ENCODE measurements at places on chromosomes 12 and 14. TPM values are rescaled to one million over a fixed set of nuclear protein-coding genes. Genes with fewer than 3 reads are reported as not detected.

- no peak for DNase-seq
- H3K27ac ChIP-seq = no peak overlapping the region
- no peaks in the 10 kb centered on the region for H3K27me3 ChIP-seq
- H3K4me1 ChIP-seq = no peaks in the 10 kb centered on the region
- no peak overlapping the region for H3K4me3 ChIP-seq
- peaks cover 16% of the 10 kb centered on the region for H3K36me3 ChIP-seq
These were observed 55.4 kb downstream of the FBRSL1 start for GRCh38 chr12:132545164-132545953.

DNA sequence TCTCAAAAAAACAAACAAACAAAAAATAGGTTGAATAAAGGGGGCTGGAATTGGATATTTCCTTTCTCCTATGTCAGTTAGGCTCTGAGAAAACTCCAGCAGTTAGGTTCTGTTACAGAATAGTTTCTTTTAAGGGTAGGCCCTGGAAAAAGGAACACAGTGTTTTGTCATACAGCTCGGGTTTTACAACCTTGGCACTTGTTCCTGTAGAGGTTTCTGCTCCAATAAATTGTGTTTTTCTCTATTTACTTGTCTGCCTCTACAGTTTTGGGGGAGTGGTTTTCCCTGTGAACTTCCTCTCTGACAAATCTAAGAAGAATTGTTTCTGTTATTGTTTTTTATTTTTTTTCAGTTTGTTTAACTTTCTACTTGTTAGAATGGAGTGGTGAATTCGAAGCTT lies 167.6 kb downstream of the ACSS3 start:
- H3K4me1 ChIP-seq = no peaks in the 10 kb centered on the region
- no peak overlapping the region for H3K4me3 ChIP-seq
- DNase-seq = no peak

GRCh38 chr12:132176385-132176919 lies 32.2 kb downstream of the NOC4L start:
- H3K4me3 ChIP-seq = no peak overlapping the region
- H3K4me1 ChIP-seq = no peaks in the 10 kb centered on the region
- no peaks in the 10 kb centered on the region for H3K27me3 ChIP-seq

GRCh38 chr12:39502726-39503125 lies 59.8 kb upstream of the KIF21A start:
- no peak overlapping the region for H3K27ac ChIP-seq
- H3K4me3 ChIP-seq = no peak overlapping the region
- H3K36me3 ChIP-seq = no peaks in the 10 kb centered on the region
- H3K27me3 ChIP-seq = no peaks in the 10 kb centered on the region
- DNase-seq = no peak
- H3K4me1 ChIP-seq = no peaks in the 10 kb centered on the region

The C12orf56 gene
- total RNA-seq = not detected

The SCARB1 gene
- 22.6 TPM for total RNA-seq

DNA sequence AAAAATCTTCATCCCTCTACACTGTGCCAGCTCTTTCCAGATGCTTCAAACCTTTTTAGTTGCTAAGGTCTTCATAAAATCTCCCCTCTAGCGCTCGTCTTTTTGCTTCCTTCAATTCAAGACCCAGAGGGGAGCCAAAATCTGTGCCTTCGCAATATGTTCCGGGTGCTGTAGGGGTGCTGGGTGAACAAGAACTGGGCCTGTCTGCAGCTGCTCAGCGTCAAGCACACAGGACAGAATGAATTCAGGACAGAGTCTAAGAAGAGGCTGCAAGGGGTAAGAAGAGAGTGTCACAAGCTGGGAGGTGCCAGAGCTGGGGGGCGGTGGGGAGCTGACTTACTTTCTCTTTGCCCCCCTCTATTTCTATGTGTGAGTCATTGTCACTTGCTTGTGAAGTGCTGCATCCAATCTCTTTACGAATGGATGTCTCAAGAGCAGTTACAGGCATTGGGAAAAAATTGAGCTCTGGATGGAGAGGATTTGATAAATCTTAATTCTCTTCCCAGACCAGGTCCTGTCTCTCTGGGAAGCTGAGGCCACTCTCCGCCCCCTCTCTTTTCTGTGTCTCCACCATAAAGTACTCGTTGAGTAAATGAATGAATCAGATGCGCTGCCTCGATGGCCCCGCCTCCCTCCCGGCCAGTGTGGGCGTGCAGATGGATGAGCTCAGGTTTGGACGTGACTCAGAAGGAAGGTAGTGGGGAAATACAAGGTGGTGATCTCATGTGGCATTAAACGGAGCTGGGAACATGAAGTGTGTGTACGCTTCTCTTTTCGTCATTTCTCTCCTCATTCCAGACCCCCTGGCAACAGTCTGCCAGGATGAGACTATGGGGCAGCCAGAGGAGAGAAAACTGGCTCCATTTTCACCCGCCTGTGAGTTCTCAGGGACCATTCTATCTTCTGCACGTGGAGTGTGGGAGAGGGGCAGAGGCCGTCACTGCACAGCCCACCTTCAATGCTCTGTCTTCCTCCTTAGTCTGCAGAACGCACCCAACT lies 91.3 kb downstream of the TSPAN9 start:
- H3K4me3 ChIP-seq = no peak overlapping the region
- H3K36me3 ChIP-seq = peaks cover 6% of the 10 kb centered on the region
- DNase-seq = no peak
- H3K27me3 ChIP-seq = no peaks in the 10 kb centered on the region

- no peak overlapping the region for H3K4me3 ChIP-seq
- H3K27me3 ChIP-seq = no peaks in the 10 kb centered on the region
- H3K4me1 ChIP-seq = no peaks in the 10 kb centered on the region
- H3K27ac ChIP-seq = no peak overlapping the region
- no peak for DNase-seq
These were observed 71.1 kb downstream of the USP15 start for GRCh38 chr12:62331306-62331705.

DNA sequence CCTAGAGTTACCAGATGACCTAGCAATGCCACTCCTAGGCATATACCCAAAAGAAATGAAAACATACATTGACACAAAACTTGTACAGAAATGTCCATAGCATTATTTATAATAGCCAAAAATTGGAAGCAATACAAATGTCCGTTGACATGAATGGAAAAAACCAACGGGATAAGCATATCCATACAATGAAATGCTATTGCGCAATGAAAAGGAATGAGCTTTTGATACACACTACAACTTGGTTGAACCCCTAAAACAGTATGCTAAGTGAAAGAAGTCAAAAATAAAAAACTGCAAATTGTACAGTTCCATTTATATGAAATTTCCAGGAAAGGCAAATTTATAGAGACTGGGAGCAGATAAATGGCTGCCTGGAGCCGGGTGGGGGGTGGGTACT lies 90.6 kb upstream of the G2E3 start:
- H3K4me1 ChIP-seq = no peaks in the 10 kb centered on the region
- H3K4me3 ChIP-seq = no peak overlapping the region
- H3K27me3 ChIP-seq = no peaks in the 10 kb centered on the region
- H3K36me3 ChIP-seq = no peaks in the 10 kb centered on the region
- DNase-seq = no peak

- no peak overlapping the region for H3K4me3 ChIP-seq
- H3K27me3 ChIP-seq = no peaks in the 10 kb centered on the region
- H3K4me1 ChIP-seq = no peaks in the 10 kb centered on the region
- no peak overlapping the region for H3K27ac ChIP-seq
- peaks cover 46% of the 10 kb centered on the region for H3K36me3 ChIP-seq
These were observed 7.5 kb downstream of the ATP6V1D start for GRCh38 chr14:67352055-67352454.

DNA sequence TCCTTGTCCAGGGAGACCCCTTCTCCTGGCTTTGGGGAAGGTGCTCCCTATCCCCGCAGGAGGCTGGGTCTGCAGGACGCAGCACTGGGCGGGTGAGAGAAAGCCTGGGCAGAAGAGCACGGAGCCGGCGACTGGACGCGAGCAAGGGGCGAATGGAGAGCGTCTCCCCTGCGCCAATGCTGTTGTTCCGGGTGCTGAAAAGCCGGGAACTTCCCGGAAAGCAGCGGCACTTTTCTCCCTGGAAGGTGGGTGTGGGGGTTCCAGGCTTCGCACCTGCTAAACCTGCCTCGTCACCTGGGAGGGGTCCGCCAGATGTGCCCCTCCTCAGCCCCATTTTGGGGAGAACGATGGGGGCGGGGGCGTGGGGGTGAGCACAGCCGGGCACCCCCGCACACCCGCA lies 417.1 kb upstream of the TMTC1 start:
- peaks cover 12% of the 10 kb centered on the region for H3K4me1 ChIP-seq
- no peaks in the 10 kb centered on the region for H3K27me3 ChIP-seq
- DNase-seq = no peak
- no peak overlapping the region for H3K27ac ChIP-seq
- no peaks in the 10 kb centered on the region for H3K36me3 ChIP-seq
- H3K4me3 ChIP-seq = peak overlapping the region; percentile 47

The MYH6 gene
- 8,253 TPM for total RNA-seq

DNA sequence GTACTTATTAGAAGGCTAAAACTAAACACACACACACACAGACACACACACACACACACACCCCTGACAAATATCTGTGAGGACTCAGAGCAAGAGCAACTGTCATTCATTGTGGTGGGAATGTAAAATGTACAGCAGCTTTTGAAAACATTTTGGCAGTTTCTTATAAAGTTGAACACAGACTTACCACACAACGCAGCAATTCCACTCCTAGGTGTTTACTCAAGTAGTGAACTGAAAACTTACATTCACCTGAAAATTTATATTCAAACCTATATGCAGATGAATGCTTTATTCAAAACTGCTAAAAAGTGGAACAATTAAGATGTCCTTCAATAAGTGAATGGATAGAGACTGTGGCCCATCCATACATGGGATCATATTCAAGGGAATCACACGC lies 18.6 kb downstream of the ZNF605 start:
- no peaks in the 10 kb centered on the region for H3K4me1 ChIP-seq
- H3K36me3 ChIP-seq = peaks cover 30% of the 10 kb centered on the region
- no peak overlapping the region for H3K27ac ChIP-seq
- H3K4me3 ChIP-seq = no peak overlapping the region

The TMEM263 gene
- 59.7 TPM for total RNA-seq

- no peak within 1 kb of the TSS for H3K27ac ChIP-seq
- H3K36me3 ChIP-seq = no peaks in the 10 kb centered on the region
- no peaks in the 10 kb centered on the region for H3K4me1 ChIP-seq
- peaks cover 74% of the 10 kb centered on the region for H3K27me3 ChIP-seq
These were observed at the start of gene SIX6 for GRCh38 chr14:60508707-60509437. Gene SIX6, plus strand, starts transcription at chr14:60509146. Its CDS starts 253 bp downstream, at chr14:60509399.

The POTEG gene
- not detected for total RNA-seq

DNA sequence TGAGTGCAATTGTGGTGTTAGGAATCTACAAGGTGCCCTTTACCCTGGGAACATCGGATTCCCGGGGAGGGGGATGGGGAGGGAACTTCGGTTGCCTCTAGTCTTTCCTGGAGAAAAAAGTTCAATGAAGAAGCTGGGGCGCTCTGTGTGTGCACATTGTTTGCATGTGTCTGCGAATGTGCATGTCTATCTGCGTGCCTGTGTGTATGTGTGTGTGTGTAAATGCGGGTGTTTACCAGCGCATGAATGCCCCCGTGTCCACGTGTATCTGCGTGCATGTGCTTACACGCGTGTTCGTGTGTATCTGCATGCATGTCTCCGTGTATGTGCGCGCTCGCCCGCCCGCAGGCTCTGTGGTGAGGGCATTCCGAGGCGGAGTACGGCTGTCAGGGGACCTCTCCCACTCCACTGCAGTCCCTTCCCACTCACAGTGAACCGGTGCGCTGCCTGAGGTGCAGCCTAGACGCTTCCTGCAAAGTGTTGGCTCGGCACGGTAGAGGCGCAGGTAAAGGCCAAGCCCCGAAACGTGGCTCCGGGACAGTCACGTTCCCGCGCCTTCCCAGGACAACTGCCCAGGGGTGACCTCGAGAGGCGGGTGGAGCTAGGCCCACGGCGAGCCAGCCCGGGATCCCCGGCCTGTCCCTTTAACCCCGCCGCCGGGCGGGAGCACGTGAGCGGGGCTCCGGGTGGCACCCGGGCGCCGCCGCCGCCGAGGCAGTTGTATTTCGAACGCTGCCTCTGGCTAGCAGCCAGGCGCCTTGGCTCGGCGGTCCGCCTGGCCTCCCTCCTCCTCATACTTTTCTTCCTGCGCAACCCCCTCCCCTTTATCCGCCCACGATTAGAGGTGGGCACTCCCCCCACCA lies 539 bp upstream of the HMGA2 start:
- no peak for DNase-seq
- H3K4me1 ChIP-seq = no peaks in the 10 kb centered on the region
- no peaks in the 10 kb centered on the region for H3K36me3 ChIP-seq

The GUCY2C gene
- total RNA-seq = not detected

DNA sequence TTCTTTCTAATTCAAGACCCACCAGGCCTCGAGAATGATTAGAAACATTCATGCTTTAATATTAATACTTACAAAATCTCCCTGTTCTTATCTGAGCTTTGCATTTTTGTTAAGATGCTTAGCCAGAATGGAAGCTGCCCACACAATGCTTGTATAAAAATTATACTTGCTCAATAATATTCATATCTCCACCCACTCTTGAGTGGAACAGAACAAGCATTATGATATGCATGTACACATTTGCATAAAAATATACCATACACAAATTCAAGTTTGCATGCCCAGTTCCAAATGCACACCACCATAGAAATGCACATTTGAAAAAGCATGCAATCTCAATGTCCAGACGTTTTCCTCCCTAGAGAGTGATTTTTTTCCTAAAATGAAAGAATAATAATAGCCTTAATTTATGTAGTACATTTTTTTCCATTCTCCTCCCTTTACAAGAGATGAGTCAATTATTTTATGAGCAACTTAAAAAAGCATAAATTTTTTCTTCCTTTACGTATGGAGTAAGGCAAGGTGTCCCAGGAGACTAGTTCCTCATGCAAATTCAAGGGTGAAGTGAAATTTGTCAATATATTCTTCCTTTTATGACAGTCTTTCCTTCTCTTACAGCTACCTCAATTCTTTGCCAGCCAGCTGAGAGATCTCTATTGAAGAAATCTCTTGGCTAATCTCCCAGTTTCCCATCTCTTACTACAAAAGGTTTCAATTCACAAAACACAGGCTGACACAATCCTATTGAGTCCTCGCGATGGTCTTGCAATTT lies 313.1 kb upstream of the GARIN6 start:
- no peaks in the 10 kb centered on the region for H3K4me1 ChIP-seq
- no peaks in the 10 kb centered on the region for H3K36me3 ChIP-seq
- H3K27me3 ChIP-seq = no peaks in the 10 kb centered on the region
- no peak overlapping the region for H3K27ac ChIP-seq
- no peak for DNase-seq
- no peak overlapping the region for H3K4me3 ChIP-seq

DNA sequence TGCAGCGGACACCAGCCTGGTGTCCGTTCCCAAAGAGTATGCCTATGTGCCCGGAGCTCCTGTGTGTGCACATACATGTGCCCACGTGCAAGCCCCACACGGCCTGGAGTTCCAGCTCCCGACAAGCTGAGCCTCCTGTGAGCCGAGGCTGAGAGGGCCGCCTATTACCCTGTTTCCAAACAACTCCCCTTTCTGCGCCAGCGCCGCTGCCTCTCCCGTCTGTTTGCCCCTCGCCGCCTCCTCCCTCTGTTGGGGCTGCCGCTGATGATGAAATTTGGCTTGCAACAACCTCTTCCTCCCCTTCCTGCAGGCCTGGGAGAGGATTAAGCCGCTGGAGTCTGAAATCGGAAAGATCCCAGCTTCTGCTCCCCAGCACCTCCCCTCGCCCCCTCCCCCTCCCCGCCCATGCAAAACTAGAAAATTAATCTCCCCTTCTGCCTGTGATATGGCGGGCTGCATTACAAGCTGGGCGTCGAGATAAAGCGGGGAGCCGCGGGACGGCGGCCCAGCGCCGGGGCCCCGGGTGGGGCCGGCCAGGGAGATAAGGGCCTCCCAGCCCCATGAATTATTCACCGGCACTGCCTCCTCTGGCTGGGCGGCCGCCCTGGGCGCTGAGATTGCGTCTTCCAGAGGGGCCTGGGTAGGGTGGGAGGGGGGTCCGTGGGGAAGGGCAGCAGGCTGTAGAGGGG lies 6.8 kb upstream of the ASIC1 start:
- H3K36me3 ChIP-seq = no peaks in the 10 kb centered on the region
- H3K27ac ChIP-seq = peak overlapping the region; percentile 17
- no peaks in the 10 kb centered on the region for H3K4me1 ChIP-seq

The HOXC11 gene
- not detected for total RNA-seq

The TAS2R20 gene
- 0.24 TPM for total RNA-seq

The AQP6 gene
- total RNA-seq = not detected

The AKAP5 gene
- 0.24 TPM for total RNA-seq

The CCNK gene
- 17.1 TPM for total RNA-seq
